Epithelial cell of esophagus (primary cell): ENCODE measurements at places on chromosomes 7 and 10.
A peak's percentile ranks its signal among the peaks of the same experiment; 100 is the strongest.

DNA sequence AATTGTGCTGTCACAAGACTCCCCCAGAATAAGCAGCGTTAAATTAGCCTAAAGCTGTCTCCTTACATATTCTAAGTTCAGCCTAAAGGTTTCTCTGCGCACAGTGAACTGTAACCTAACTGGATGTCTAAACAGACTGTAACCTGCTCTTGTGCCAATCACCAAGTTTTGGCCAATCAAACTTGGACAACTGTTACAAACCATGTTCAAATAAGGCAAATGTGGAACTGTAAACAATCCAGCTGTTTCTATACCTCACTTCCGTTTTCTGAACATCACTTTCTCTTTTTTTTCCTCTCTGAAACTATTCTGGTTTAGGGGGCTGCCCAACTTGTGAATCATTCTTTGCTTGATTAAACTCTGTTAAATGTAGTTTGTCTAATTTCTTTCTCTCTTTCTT, 252.2 kb upstream of the HABP2 start:
- no peak for DNase-seq

GRCh38 chr7:38759028-38759427, 127.9 kb upstream of the AMPH start:
- DNase-seq, result no peak

DNA sequence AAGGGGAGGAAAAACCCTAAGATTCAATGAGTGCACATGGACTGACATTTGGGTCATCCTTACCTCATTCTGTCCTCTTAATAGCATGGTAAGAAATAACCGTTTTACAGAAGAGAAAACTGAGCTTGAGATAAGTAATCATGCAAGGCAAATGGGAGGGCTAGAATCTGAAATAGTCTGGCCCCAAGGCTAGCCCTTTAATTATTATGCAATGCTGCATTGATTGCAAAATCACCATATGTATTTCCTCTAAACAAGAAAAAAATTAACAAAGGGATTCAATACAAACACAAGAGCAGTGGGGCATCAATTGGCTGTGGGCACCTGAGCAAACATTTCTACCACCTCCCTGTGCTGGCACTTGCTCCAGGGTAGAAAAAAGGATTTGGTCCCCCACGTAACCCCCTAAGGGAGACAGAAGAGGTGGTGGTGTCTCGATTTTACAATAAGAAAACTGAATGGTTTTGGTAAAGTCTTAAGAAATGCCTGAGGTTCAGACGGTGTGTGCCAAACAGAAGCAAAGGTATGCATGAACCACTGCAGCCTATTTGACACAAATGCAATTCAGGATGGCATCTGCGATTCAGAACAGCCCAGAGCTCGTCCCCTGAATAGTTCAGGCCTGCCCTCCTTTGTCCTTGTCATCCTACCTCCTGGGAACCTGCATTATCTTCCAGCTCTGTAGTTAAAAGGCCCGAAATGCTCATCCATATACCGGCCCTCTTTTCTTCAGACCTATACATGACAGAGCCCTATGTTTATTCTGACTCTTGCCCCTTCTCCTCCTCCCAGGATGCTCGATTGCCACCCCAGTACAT, 23.6 kb downstream of the PIP4K2A start:
- peak; percentile 51 for DNase-seq

GRCh38 chr10:73134727-73135126, 24.5 kb downstream of the NUDT13 start:
- no peak for DNase-seq

GRCh38 chr10:73992899-73993788, 4.8 kb upstream of the VCL start:
- DNase-seq, result peak; percentile 45

GRCh38 chr10:114526126-114526503, 121.8 kb upstream of the AFAP1L2 start:
- no peak for DNase-seq

- no peak for DNase-seq
These were observed 8.8 kb downstream of the DLX5 start for GRCh38 chr7:97015756-97016380.

GRCh38 chr10:94546049-94546900, 687 bp downstream of the HELLS start:
- peak; percentile 14 for DNase-seq

DNA sequence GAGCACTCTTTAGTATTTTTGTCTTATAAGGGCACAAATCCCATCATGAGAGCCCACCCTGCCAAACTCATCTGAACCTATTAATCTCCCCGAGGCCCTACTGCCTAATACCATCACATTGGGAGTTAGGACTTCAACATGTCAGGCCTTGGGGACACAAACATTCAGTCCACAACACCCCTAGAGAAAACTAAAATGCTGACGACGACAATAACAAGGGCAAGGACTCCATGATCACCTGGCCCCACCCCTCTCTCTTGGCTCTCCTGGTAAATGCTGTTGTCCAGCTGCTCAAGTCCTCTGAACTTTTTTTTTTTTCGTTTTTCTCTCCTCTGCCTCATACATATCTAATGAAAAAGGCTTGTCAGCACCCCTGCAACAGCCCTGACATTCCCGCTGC, 118.8 kb upstream of the MKI67 start:
- DNase-seq, result no peak

DNA sequence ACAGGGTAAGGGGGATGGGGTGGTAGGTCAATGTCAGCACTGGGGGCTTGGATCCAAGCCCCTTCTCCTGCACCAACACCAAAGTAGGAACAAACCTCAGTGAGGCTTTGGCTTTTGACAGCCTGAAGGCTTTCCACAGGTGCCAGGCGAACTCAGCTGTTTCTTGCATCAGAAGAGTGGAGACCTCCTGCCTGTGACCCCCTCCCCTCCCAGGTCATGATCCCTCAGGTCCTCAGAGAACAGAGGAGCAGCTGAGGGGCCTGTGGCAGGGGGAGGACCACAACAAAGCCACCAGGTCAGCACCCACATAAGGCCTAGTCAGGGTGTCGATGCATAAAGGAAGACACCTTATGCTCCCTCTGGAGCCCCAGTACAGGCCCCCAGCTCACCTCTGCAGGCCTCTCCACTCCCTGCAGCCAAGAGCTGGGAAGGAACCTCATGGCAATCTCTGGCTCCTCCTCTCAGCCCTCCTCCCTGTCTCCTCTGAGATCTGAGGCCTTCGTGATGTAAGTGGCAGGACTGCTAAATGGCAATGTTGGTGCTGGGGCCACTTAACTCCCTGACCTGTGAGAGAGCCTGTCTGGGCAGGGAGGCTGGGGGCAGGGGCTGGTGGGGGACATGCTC, 19.1 kb upstream of the PRRT4 start:
- no peak for DNase-seq

DNA sequence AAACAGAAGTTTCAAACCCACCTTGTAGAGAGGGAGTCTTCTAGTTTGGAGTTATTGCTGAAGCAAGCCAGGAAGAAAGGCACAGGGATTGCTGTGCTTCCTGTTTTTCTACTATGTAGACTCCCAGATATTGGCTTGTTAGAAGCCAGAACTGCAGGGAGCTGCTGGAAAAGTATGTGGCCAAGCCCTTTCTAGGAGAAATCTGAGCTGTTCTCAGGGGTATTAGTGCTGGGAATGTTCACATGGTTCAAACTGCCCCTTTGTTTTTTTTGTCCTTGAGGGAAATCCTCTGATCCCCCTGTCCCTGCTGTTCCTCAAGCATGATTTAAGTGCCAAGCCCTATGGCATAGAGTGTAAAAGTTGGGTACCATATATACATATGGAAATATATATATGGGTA, 184.0 kb downstream of the CCDC7 start:
- DNase-seq, result no peak

GRCh38 chr10:33414841-33415240, 80.4 kb upstream of the NRP1 start:
- no peak for DNase-seq

- peak; percentile 75 for DNase-seq
These were observed 855 bp downstream of the ATP6V1F start for GRCh38 chr7:128863433-128863989.

- DNase-seq, result no peak
These were observed 473 bp downstream of the PPP1R9A start for GRCh38 chr7:94907811-94908322.

DNA sequence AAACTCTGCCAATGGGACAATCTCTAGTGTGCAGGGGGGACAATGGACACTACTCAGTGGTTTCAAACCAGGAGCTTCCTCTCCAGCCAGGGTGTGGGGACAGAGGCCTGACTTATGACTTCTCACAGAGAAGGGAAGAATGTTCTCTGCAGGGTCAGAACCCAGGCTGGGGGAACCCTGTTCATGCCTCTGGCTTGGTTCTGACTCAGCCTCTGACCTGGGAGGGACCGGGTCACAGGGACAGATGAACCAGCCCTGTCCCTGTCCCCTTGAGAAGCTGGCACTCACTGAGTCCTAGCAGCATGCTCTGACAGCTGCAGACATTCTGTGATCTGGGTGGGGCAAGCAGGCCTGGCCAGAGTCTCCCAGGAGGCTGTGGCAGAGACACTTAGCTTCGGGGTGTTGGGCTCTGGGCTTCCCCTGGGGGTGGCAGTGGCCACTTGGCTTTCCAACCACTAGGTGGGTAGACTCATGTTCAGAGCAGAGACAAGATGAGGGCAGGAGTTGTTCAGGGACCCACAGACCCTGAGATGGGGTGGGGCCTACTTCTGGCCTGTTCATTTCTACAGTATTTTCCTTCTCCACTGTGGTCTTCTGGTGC, 13.6 kb downstream of the TSPAN15 start:
- no peak for DNase-seq

DNA sequence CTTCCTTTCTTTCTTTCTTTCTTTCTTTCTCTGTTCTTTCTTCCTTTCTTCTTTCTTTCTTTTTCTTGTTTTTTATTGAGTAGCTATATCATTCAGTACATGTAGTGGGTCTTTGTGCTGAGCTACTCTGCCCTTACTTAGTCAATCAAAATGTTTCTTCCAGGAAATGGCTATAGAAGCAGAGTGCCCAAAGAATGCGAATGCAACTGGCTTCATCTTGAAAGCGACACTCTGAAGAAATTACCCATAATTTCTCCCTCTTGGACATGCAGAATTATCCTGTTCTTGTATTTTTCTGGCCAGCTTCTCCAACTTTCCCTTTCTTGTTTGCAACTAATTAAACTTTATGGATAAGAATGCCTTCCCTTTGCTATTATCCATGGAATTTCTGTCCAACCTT, 441.5 kb downstream of the MAGI2 start:
- no peak for DNase-seq

GRCh38 chr10:94417321-94417720, 15.0 kb downstream of the TBC1D12 start:
- no peak for DNase-seq

DNA sequence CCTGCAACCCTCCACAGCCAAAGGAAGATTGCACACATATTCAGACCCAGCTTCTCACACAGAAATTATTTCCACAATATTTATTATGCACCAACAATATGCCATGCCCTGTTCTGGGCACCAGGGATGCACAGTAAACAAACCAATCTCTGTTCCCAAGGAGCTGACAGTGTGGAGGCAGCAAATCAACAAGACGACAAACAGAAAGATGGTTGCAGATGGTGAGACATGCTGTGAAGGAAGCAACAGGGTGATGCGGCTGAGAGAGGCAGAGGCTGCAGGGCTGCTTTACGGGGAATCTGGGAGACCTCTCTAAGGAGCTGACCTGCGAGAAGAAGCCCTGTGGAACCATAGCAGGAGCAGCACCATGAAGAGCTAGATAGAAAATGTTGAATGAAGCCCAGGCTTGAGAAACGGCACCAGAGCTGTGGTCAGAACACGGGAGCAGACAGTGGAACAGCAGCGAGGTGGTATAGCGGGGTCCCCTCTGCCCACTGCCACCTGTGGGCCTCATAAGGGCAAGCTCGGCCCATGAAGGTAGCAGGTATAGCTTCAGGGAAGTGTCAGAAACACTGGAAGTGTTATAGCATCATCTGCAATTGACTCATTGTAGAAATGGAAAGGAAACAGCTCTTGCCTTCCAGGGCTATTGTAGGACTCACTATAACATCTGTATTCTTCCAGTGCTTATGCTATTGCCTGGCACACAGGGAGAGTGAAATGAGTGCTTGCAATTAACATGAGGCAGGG, 17.4 kb downstream of the RBP3 start:
- DNase-seq, result no peak

GRCh38 chr7:90834771-90835170, 238.7 kb downstream of the CDK14 start:
- no peak for DNase-seq

- DNase-seq, result no peak
These were observed 72.1 kb downstream of the WNT2 start for GRCh38 chr7:117250801-117251200.

DNA sequence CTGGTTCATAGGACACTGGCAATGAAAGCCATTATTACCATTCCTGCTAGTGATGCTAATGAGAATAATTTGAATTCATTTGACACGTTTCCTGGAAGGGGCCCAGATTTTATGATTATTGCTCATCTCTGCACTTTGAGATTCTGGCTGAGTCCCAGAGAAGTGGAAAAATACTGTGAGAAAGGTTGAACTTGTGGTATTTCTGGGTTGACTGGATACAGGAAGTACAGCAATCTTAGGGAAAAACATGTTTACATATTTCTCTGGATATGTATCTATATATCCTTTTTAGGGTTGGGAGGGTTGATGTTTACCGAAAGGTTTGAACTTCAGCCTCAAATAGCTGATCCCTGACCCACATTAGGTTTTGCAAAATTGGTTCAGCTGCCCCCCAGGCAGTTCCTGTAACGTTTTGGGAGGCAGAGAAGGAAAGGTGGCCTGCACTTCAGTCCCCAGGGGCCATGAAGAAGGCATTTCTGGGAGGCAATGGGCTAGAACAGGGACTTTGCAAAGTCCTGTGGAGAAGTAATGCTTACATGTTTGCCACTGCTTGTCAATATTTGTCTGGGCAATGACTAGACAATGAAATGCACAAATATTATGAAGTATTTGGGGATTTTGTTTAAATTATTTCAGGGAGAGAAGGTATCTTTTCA, 253.7 kb upstream of the PITRM1 start:
- peak; percentile 71 for DNase-seq

DNA sequence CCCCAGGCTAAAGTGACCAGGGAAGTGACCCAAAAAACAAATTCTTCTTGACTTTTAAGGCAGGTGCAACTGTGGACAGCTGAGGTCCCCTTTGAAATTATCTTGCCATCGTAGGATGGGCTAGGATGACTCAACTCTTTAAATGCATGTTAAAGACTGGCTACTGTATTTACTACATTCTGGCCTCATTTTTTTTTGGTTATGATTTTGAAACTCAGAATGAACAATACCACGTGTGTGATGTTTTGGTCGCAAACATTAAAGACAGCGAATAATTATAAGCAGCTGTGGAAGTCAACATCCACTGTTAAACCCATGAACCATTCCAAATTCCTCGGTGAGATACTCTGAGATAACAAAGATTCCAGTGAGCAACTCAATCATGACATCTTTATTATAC, 1.2 kb upstream of the SLC13A4 start:
- no peak for DNase-seq

- DNase-seq, result no peak
These were observed 14.5 kb downstream of the XRCC2 start for GRCh38 chr7:152661479-152661878.

GRCh38 chr7:132548489-132549078, 27.7 kb downstream of the PLXNA4 start:
- DNase-seq, result no peak

DNA sequence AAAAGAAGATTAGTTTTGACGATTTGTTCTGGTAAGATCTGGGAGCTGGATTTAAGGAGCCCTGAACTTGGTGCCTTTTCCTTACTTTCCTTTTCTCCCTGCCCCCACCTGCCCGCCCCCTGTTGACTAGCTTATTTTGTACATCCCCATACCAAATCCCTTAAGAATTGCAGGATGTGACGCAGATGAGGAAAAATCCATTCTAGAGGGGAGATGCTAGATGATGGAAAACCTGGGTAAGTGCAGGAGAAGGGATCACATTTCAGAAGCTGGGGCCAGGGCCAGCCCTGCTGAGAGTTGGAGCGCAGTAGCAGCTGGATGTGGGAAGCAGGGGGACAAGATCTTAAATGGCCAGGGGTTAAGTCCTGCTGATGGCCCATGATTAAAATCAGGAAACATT, 93.9 kb downstream of the CCDC3 start:
- DNase-seq, result no peak
